PC-9 (cell line): ENCODE measurements at places on chromosomes 2 and 18.

DNA sequence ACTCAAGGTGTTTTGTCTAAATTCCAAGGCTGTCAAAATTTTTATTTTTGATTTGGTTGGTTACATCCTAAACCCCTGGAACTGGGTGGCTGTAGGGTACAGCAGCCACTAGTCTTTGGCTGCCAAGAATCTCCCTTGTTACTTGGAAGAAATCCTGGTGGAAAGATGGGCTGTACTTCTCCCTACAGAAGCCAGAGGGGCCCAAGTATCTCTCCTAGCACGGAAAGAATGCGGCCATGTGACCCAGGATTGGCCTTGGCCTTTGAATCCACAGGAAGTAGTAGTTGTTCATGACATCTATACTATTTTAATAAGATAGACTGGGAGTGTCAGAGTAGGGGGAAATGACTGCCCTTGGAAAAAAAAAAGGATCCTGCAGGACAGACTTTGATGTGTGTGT lies 54.4 kb upstream of the MYO3B start:
- H3K4me3 ChIP-seq = no peak overlapping the region; the same call in 1 of the 2 replicates
- peak; percentile 58 for DNase-seq
- H3K27ac ChIP-seq = peak overlapping the region; percentile 97
- no peaks in the 10 kb centered on the region; the same call in 1 of the 2 replicates for H3K36me3 ChIP-seq
- H3K4me1 ChIP-seq = peaks cover 71% of the 10 kb centered on the region

DNA sequence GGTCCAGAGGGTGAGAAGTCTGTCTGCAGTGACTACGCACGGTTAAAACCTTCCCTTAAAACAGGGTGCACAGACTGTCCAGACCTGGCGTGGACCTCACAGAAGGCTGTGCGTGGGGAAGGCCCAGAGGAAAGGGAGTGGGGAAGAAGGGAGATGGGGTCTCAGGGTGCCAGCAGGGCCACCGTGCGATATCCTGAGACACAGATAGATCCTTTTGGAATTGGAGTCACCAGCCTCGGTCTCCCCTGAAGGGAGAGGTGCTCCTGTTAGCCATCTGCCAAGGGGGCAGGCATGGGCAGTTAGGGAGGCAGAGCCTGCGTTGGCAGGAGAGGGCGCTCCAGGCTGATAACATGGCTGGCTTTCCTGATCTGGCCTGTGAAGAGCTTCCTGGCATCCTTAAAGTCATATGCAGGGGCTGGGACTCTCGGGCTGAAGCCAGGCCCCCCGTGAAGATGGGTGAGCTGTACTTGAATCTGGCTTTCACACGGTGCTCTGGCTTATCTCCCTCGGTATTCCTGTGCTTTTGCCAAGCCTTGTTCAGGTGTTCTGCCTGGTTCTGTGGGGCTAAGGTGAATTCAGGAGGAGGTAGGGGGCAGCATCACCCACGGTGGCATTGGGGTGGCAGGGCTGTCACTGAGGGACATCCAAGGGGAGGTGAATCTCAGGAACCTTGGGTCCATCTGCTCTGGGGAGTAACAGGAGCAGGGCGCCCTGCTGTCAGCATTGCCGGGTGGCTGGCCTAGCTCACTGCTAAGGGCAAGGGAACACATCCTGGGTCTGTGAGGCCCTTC lies 107.2 kb upstream of the SMAD2 start:
- DNase-seq = no peak
- no peaks in the 10 kb centered on the region for H3K27me3 ChIP-seq
- no peak overlapping the region for H3K4me3 ChIP-seq

DNA sequence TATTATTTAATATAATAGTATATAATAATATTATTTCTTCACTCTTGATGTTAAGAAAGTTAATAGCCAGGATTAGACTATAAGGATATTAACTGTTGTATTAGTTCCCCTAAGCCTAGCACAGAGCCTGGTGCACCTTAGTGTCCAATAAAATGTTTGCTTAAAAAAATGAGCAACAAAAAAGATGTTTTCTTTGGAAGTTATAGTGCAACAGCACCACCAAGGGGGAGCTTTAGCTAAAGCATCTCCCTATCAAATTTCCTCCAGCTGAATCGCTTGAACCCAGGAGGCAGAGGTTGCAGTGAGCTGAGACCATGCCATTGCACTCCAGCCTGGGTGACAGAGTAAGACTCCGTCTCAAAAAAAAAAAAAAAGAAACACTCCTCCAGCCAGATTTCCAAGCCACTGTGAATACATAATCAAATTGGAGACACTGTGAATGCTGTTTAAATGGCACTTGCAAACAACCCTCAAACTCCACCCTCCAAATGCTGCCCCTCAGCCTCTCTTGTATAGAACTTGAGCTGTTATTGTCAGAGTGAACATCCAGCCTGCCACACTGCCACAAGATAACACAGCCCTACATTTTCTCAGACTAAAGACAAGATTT lies 221.9 kb downstream of the DYM start:
- H3K27me3 ChIP-seq = no peaks in the 10 kb centered on the region
- peak; percentile 7 for DNase-seq
- H3K4me1 ChIP-seq = no peaks in the 10 kb centered on the region
- H3K27ac ChIP-seq = no peak overlapping the region
- no peak overlapping the region for H3K4me3 ChIP-seq

DNA sequence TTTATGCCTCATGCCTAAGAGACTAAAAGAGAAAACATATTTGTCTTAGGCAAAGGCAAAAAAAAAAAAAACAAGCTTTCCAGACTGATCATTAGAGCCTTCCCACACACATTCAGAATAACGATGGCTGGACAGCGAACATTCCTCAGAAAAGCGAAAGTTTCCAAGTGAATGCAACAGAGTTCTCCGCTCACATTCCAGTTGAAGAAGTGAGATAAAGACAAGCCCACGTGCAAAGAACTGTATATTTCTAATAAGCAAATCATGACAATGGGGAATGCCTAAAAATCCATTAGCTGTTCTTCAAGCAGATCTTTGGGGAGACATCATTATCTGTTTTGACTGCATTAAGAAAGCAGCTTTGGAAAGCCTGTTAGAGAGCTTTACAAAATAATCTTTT lies 347.9 kb downstream of the METTL4 start:
- H3K4me3 ChIP-seq = no peak overlapping the region
- H3K27me3 ChIP-seq = no peaks in the 10 kb centered on the region
- no peaks in the 10 kb centered on the region for H3K36me3 ChIP-seq

DNA sequence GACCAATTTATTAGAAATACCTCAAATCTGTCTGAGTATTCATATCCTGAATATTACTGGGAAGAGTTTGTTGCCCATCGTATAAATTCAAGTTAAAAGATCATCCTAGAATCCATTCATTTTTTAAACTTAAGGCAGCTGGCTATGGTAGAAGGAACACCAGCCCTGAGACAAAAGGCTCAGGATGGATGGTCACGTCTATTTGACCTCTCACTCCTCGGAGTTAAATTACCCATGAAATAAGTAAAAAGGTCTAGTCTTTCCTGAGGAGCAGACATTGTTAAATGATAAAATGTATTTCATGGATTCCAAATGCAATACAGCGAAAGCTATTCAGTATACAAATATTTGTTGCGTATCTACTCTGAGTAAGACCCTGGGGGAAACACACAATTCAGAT lies 826.0 kb upstream of the LRATD1 start:
- H3K36me3 ChIP-seq = no peaks in the 10 kb centered on the region
- no peak overlapping the region for H3K27ac ChIP-seq
- no peaks in the 10 kb centered on the region for H3K4me1 ChIP-seq
- DNase-seq = no peak
- no peaks in the 10 kb centered on the region for H3K27me3 ChIP-seq

DNA sequence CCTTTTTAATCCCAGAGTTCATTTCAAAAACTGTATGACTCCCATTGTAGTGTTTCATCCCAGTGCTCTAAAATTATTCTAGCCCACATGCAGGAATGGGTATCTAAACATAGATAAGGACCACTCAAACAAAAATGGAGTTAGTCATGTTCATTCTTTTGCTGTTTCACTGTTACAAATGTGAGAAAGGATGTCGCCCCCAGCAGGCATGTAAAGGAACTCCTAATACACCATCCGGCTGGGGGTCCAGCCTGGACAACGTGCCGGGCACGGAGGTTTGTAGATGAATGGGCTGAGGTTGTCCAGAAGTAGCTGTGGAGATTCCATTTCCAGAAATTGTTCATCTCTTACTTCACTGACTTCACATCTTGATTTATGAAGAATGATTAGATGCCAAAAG lies 101.9 kb upstream of the RAB12 start:
- no peaks in the 10 kb centered on the region for H3K36me3 ChIP-seq
- H3K4me1 ChIP-seq = no peaks in the 10 kb centered on the region
- peaks cover 23% of the 10 kb centered on the region; the same call in 1 of the 2 replicates for H3K27me3 ChIP-seq
- no peak for DNase-seq
- no peak overlapping the region for H3K4me3 ChIP-seq
- H3K27ac ChIP-seq = no peak overlapping the region

GRCh38 chr2:95004711-95005110 lies 20.8 kb upstream of the MAL start:
- no peak for DNase-seq
- no peak overlapping the region for H3K27ac ChIP-seq
- no peaks in the 10 kb centered on the region for H3K36me3 ChIP-seq
- no peak overlapping the region for H3K4me3 ChIP-seq
- H3K27me3 ChIP-seq = no peaks in the 10 kb centered on the region

GRCh38 chr2:60569680-60570111 lies 16.2 kb upstream of the BCL11A start:
- H3K36me3 ChIP-seq = no peaks in the 10 kb centered on the region
- DNase-seq = no peak
- no peaks in the 10 kb centered on the region for H3K4me1 ChIP-seq
- H3K27ac ChIP-seq = no peak overlapping the region
- H3K27me3 ChIP-seq = peaks cover 80% of the 10 kb centered on the region

DNA sequence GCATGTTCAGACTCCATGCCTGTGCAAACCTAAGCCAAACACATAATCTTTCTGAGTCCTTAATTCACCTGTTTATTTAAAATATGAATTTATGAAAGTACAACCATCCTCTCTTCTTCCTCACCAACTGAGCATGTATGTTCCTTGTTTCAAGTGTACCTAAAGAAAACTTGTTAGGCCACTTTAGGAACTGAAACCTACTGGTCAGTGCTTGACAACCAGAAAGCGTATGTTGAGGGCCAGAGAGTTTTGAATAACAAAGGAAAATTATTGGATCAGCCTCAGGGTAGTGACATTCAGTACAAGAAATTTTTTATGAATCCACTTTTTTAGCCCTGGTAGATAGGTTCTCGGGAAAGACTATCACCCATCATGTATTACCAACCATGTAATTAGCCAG lies 847.6 kb upstream of the CELF4 start:
- no peaks in the 10 kb centered on the region for H3K27me3 ChIP-seq
- H3K4me3 ChIP-seq = no peak overlapping the region
- no peaks in the 10 kb centered on the region for H3K4me1 ChIP-seq
- no peak for DNase-seq
- H3K27ac ChIP-seq = no peak overlapping the region

DNA sequence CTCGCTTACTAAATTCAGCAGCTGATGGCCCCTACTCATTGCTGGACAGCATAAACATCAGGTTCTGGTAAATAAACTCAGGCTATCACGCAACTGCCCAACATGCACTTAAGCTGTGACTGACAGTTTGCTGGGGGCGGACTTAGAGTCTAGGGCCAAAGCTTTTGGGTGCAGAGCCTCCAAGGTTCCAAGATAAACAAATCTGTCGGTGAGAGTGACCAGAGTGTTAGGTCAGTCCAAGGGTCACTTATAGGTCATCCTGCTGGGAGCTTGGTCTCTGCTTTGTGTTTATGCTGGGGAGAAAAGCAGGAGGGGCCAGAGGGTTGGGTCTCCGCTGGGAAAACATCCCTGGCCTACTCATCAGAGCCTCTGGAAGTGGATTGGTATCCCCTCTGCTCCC lies 188.6 kb upstream of the GATA6 start:
- no peak overlapping the region for H3K27ac ChIP-seq
- DNase-seq = no peak
- no peak overlapping the region for H3K4me3 ChIP-seq
- H3K36me3 ChIP-seq = no peaks in the 10 kb centered on the region
- no peaks in the 10 kb centered on the region for H3K4me1 ChIP-seq

- H3K27ac ChIP-seq = no peak overlapping the region
- H3K36me3 ChIP-seq = no peaks in the 10 kb centered on the region
- no peak overlapping the region for H3K4me3 ChIP-seq
- no peaks in the 10 kb centered on the region for H3K27me3 ChIP-seq
Observed at GRCh38 chr2:149002378-149002890, 36.1 kb upstream of the LYPD6B start.

- no peak overlapping the region for H3K27ac ChIP-seq
- no peaks in the 10 kb centered on the region for H3K27me3 ChIP-seq
- H3K36me3 ChIP-seq = peaks cover 39% of the 10 kb centered on the region
Observed at GRCh38 chr2:63888490-63889402, 47.0 kb downstream of the UGP2 start.

DNA sequence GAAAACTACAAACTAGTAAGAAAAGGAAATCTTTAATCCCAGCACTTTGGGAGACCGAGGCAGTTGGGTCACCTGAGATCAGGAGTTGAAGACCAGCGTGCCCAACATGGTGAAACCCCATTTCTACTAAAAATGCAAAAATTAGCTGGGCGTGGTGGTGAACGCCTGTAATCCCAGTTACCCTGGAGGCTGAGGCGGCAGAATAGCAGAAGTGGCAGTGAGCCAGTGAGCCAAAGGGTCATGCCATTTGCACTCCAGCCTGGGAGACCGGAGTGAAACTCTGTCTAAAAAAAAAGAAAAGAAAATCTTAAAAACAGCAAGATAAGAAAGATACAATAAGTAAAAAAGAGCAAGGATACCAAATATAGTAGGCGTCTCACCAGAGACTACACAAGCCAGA lies 502.9 kb upstream of the ID2 start:
- DNase-seq = no peak
- H3K36me3 ChIP-seq = no peaks in the 10 kb centered on the region
- H3K4me3 ChIP-seq = no peak overlapping the region
- no peaks in the 10 kb centered on the region; the same call in 1 of the 2 replicates for H3K27me3 ChIP-seq
- H3K27ac ChIP-seq = no peak overlapping the region

DNA sequence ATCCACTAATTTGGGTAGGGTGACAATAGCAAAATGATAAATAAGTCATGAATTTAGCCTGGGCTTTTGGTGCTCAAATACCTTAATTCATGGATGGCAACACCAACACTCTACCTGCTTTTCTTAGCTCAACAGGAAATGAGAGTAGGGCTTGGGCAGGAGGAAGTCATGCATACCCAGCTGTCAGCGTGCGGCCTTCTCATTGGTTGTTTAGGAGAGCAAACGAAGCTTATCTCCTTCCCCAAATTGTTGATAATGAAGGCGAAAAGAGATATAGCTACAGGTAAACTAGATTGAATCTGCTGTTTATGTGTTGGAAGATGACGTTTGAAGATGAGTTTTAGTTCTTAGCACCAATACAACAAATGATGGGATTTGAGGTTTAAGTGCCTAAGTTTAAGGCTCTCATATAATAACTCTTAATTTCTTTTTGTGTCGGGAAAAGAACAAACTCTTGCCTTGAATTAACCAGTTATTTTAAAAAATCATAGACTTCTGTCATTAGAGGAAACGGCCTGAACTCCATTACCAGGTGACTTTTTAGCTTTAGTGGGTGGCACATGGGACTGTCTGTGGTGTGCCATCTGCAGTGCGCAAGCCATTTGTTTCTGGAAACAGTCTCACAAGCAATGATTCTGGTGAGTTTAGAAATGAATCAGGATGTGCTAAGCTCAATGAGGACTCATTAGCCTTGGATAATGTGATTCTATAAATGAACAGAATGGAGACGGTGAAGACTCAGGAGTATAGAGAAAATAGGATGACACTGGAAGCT lies 19.8 kb downstream of the MAP4K4 start:
- H3K27me3 ChIP-seq = no peaks in the 10 kb centered on the region
- no peak overlapping the region for H3K4me3 ChIP-seq
- H3K36me3 ChIP-seq = peaks cover 30% of the 10 kb centered on the region
- no peak overlapping the region for H3K27ac ChIP-seq
- 0 out of 2 replicates have a peak, but pooled peaks cover 18% of the 10 kb centered on the region for H3K4me1 ChIP-seq
- no peak for DNase-seq
